Astrocyte of the spinal cord (primary cell): ENCODE measurements at places on chromosomes 7 and 10.

- DNase-seq: peak; percentile 35
Measured at GRCh38 chr10:53387562-53387961, 615.0 kb upstream of the MBL2 start.

DNA sequence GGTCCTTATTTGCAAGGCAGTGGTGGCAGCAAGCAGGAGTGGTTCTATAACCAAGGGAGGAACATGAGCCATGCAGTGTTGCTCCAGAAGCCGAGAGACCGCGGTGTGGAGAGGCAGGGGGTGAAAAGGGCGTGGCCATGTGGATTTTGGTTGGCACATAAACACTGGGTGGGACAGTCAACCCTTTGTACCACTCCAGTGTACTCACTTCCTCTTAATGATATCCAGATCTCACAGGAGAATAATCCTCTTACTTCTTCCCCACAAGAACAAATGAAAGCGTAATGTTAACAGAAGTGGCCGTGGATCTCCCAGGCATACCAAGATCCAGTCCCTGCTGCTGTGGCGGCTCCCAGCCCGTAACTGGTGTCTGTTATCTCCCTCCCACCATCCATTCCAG is 42.4 kb downstream of the XRCC2 start:
- no peak for DNase-seq

DNA sequence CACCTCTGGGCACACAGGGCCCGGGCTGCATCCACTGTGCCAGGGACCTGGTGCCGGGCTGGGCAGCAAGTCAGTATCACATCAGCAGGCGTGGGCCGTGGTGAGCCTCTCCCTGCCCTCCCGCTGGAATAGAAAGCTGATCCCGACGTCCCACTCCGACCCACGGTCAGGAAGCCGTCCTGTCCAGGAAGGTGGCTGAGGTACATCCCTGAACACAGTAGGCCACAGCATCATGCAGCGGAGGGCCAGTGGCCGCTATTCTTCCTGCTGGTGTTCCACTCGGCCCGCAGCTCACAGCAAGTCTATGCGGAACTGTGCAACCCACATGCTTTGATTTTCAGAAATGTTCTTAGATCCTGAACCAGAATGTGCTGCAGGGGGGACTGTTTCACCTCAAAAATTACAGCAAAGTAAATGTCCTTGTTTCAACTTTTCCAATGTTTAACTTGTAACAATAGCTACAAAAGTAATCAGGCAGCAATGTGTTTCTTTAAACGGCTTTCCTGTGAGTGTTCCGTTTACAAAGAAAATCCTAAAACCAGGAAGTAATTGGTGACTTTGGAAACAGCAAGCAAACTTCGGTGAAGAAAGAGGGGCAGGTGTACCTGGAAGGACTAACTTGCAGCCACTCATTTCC is 676 bp upstream of the GPR146 start:
- DNase-seq: no peak

DNA sequence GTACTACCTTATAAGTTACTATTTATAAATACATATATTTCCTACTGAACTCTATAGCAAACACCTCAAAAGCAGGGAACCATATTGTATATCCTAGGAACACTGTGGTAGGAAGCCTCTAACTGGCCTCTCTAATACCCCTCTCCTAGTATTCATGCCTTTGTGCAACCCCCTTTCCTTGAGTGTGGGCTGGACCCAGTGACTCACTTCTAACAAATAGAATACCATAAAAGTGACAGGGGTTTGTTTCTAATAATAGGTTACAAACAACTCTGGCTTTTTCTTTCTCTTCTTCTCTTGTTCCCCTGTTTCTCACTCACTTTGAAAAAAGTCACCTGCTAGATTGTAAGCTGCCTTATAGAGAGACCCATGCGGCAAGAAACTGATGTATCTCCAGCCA is 51.6 kb upstream of the MACC1 start:
- peak; percentile 30 for DNase-seq

DNA sequence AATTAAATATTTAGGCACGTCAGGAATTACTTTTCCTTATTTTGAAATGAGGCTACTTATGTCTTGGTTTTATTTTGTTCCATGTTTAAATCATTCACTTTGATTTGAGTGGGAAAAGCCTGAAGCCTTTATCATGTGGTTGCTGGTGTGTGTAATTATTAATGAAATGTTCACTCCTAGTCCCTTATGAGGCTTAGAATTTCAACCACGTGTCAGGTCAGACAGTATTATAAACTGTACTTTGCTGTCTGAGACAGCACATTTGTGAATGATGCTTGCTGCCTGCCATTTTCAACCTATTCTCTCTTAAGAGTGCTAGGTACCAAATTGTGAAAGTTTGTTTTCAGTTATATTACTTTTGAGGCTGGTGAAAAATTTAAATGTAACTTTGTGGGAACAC is 58.9 kb downstream of the COL17A1 start:
- DNase-seq: no peak

DNA sequence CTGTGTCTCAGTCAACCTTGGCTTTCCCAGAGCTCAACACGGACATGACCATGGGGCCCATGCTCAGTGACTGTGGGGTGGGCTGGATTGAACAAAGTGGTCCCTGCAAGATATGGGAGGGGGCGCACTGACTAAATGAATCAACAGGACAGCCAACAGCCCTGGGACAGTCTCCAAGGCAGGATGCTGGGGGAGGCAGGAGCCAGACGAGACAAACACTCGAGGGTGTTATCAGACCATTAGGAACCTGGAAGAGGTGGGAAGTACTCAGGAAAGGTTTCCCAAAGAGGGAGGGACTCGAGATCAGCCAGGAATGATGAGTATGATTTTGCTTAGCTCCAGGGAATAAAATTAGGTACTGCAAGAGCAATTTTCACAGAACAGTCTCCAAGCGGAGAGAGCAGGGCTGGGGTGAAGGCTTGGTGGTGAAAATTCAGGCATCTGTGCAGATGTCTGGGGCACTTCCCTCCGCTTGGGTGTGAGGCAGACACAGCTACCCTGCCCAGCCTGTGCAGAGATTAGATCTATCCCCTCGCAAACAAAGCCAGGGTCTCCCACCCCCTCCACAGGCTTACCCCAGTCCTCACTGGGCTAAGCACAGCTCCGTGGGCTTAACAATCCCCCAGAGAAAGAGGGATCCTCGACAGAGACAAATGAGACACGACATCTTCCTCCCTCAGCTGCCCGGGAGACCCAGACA is 261.1 kb upstream of the ZMIZ1 start:
- DNase-seq: no peak

DNA sequence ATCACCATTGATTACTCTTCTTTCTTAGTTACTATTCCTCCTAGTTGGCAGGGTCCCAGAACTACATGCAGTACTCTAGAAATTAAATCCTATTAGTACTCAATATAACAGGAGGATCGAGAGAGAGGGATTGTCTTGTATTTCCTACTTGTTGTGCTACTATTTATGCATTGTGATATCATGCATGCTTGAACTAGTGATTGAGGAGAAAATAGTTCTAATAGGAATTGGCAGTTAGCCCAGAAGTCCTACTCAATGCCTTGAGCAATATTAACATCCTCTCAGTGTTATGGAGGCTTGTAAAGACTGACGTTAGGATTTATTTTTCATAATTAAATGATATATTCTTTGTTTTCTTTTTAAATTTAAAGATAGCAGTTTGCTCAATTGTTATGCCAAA is 67.4 kb downstream of the FOXP2 start:
- peak; percentile 19 for DNase-seq

GRCh38 chr7:64877714-64878610 is 25.1 kb upstream of the ZNF273 start:
- no peak for DNase-seq

GRCh38 chr10:46299536-46300369 is 13.0 kb downstream of the ANTXRL start:
- no peak for DNase-seq

- peak; percentile 98 for DNase-seq
Measured at GRCh38 chr7:80942261-80943041, 23.6 kb upstream of the SEMA3C start.

DNA sequence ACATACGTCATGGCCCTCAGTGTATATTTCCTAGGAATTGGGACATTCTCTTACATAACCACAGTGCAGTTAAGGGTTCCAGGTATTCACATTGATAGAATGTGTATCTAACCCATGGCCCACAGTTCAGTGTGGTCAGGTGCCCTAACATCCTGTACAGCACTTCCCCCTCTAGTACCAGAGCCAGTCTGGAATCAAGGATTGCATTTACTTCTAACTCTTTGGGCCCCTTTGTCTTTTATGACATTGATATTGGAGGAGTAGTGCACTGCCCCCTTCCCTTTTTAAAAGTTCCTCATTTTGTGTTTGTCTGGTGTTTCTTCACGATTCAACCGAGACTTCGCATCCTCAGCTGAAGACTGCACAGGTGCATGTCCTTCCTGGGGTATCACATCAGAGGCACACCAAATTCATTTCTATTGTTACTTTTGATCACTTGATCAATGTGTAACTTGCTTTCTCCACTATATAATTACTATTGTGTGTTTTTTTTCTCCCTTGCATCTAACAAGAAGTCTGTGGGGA is 22.4 kb upstream of the NPFFR1 start:
- no peak for DNase-seq

DNA sequence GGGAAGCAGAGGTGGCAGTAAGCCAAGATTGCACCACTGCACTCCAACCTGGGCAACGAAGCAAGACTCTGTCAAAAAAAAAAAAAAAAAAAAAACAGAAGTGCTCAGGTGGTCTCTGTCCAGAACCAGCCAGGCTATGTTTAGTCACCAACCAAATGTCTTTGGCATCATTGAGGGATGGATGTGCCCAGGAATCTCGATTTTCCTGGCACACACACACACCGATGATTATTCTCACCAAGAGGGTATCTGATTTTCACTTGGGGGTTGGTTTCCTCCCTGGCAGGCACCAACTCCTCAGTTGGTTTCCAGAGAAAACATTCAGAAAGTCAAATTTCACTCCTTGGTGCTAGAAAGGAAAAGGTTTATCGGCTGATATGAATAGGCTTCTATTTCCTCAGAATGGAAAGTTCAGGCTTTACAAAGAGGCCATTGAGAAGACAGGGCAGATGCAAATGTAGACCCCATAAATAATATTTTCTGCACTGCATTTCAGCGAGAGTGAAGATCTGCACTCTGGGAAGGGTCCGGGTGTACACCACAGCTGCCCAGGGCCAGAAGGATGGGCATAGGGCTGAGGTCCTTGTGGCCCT is 154.8 kb downstream of the TNS3 start:
- DNase-seq: no peak

- DNase-seq: peak; percentile 94
Measured at GRCh38 chr7:106421181-106421762, 136.5 kb upstream of the NAMPT start.

DNA sequence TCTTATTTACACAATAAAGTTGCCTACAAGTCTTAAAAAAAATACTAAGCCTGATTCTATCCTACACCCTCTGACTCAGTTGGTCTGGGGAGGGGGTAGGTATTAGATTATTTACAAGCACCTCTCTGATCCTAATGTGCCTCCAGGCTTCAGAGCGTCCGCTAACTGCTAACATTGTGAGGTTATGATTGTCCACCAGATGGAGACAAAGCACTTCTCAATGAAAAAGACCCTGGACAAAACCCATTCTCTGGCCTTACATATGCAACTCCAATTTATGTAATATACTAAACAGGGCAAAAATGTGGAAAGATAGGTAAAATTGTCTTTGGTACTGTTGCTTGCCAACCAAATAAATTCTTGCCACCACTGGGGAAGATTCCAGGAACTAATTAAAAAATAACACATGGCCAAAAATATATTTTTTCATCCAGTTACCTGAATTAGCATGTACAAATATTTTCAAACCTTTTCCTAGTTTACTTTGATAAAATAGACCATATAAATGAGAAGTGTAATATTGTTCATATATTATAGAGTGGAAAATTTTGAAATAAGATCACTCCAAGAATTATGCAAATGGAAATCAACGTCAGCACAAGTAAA is 92.4 kb downstream of the KIF20B start:
- peak; percentile 79 for DNase-seq
